ENCODE measurements at places on chromosomes 6 and 20. TPM values are rescaled to one million over a fixed set of nuclear protein-coding genes. Genes with fewer than 3 reads are reported as not detected.

GRCh38 chr6:52305411-52305810, 20.9 kb upstream of the MCM3 start:
- peaks cover 51% of the 10 kb centered on the region for H3K4me1 ChIP-seq
- H3K4me3 ChIP-seq, result no peak overlapping the region
- H3K36me3 ChIP-seq, result no peaks in the 10 kb centered on the region

GRCh38 chr20:46330831-46331371, 22.6 kb upstream of the CDH22 start:
- no peak overlapping the region for H3K4me3 ChIP-seq
- DNase-seq, result no peak
- no peaks in the 10 kb centered on the region for H3K36me3 ChIP-seq
- H3K27ac ChIP-seq, result no peak overlapping the region

DNA sequence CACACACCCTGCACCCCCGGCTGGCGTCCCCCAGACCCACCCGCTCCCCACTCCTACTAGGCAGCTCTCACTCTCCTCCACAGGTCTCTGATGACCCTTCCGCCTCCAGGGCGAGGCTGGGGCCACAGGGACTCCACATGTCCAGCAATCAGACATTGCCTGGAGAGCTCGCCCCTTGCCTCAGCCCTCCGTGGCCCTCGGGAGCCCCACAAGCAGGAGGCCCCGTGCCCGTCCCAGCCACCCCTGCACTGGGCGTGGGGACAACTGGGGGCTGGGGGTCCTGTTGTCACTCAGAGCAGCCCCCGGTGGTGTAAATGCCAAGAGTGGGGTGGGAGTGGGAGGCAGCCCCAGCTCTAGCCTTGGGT, 1.5 kb downstream of the COL20A1 start:
- H3K27ac ChIP-seq, result no peak overlapping the region
- 0 out of 2 replicates have a peak, but pooled peaks cover 5% of the 10 kb centered on the region for H3K4me1 ChIP-seq
- no peak overlapping the region for H3K4me3 ChIP-seq
- H3K36me3 ChIP-seq, result no peaks in the 10 kb centered on the region

DNA sequence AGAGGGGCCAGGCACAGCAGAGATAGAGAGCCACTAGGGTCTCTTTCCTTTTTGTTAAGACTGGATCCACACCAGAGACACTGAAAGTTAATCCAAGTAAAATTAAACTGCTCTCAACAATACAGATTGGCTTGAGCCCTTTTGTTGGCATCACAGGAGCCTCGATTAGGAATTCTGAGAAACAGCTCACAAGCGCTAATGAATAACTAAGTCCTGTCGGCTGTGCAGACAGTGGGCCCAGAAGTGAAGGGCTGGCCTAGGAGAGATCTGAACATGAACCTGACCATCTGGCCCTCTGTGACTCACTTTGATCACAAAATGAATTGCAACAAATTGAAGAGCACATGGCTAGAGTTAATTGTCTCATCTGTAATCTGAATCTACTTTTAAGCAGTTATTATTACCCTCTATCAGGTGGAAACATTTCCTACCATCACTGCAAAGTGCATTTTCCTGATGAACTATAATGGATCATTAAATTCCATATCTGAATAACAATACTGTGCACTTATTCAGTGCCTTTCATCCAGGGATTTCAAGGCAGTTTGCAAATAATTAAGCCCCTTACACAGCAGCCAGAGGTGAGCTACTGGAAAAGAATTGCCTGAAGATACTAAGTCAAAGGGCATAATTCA, 3.2 kb downstream of the BACH2 start:
- peaks cover 7% of the 10 kb centered on the region for H3K4me1 ChIP-seq
- no peak for DNase-seq
- H3K4me3 ChIP-seq, result no peak overlapping the region
- H3K36me3 ChIP-seq, result no peaks in the 10 kb centered on the region
- peaks cover 7% of the 10 kb centered on the region for H3K27me3 ChIP-seq
- H3K27ac ChIP-seq, result no peak overlapping the region

GRCh38 chr6:19690325-19691075, 146.7 kb upstream of the ID4 start:
- H3K27ac ChIP-seq, result no peak overlapping the region
- H3K27me3 ChIP-seq, result no peaks in the 10 kb centered on the region
- DNase-seq, result no peak
- H3K4me1 ChIP-seq, result no peaks in the 10 kb centered on the region
- H3K4me3 ChIP-seq, result no peak overlapping the region

DNA sequence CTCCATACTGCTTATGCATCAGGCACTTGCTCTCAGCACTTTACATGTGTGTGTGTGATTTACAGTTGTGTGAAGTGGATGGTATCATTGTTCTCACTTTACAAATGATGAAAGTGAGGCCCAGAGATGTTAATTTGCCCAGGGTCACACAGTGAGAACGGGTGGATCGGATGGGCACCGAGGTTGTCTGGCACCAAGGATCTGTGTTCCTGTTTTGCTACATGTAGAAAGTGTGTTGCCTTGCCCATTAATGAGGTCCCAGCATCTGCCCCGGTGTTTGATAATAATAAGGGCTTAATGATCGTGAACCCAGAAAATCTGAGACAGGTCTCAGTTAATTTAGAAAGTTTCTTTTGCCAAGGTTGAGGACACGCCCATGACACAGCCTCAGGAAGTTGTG, 216.1 kb upstream of the QKI start:
- H3K4me3 ChIP-seq, result no peak overlapping the region
- no peaks in the 10 kb centered on the region for H3K4me1 ChIP-seq
- no peaks in the 10 kb centered on the region for H3K36me3 ChIP-seq
- no peaks in the 10 kb centered on the region for H3K27me3 ChIP-seq

- H3K27me3 ChIP-seq, result no peaks in the 10 kb centered on the region
- H3K27ac ChIP-seq, result no peak overlapping the region
- no peak for DNase-seq
- H3K4me1 ChIP-seq, result no peaks in the 10 kb centered on the region
- H3K36me3 ChIP-seq, result no peaks in the 10 kb centered on the region
Observed at GRCh38 chr6:33335916-33336315, 18.4 kb upstream of the ZBTB22 start.

DNA sequence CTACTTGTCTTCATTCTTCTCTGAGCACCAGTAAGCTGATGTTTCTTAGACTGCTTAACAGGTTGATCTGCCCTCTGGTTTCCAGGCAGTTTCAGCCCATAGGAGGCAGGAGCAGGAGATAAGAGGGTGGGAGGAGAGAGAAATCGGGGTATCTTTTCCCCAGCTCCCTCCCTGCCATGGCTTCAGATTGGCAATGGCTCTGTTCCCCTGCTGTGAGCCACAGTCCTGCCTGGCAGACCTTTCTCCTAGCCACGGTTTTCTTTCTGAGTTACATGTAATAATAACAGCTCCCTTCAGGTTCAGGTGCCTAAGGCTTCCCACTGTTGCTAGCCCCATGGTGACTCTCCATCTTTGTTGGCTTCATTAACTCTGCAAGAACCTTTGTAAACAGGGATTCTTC, 115.3 kb downstream of the CD83 start:
- no peaks in the 10 kb centered on the region for H3K36me3 ChIP-seq
- H3K4me1 ChIP-seq, result no peaks in the 10 kb centered on the region
- no peak overlapping the region for H3K4me3 ChIP-seq
- no peak overlapping the region for H3K27ac ChIP-seq

Gene PRSS35
- 72.0 TPM for total RNA-seq
